Left renal pelvis (tissue), 4 donors: ENCODE measurements at places on chromosomes 12 and 14.
A peak's percentile ranks its signal among the peaks of the same experiment; 100 is the strongest.

- DNase-seq: no peak
Observed at GRCh38 chr12:81588235-81589008, 170.7 kb downstream of the PPFIA2 start.

GRCh38 chr12:76504606-76505005 lies 55.0 kb downstream of the OSBPL8 start:
- DNase-seq: no peak

DNA sequence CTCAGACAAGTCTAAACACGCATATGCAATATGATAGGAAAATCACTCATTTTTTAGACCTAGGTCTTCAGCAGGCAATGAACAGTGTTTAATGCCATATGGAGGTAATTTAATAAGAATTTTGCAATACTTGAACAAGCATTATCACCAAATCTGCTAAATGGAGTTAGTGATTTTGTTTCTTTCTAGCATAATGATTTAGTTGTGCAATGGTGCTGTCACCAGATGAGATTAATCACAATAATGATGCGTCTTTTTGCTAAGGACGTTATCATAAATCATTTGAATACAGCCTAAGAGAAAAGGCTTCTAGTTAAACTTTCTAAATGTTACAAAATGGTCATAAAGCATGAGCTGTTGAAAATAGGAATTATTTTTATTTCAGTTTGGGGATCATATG lies 170.0 kb upstream of the SLC16A7 start:
- DNase-seq: no peak

DNA sequence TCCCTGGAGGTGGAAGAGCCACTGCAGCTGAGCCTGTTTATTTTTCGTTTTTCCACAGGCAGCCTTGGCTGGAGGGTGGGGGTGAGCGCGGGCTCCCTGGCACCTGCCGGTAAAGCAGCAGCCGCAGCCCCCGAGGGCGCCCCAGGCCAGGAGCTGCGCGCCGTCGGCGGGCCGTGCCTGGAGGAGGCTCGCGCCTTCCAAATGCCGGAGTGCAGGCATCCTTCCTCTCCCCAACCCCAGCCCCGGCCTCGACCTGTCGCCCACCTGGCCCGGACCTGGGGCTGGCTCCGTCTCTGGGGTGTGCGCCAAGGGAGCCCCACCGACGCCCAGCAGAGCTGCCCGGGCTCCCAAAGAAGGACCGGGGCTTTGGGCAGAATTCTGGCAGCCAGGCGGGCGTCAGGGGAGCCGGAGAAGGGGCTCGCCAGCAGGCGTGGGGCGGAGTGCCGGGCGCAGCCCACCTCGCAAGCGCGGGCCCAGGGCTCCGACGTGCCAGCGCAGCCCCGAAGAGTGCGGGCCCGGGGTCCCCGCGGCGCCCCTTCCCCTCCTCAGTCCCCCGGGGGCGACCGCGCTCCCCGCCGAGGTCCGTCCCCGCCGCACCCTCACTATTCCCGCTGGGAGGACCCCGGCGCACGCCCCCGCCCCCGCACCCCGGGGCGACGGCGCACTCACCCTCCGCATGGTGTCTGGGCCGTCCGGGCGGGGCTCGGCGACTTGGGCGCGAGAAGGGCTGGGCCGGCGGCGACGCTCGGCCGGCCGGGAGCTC lies 130.3 kb downstream of the NDUFA12 start:
- no peak for DNase-seq

DNA sequence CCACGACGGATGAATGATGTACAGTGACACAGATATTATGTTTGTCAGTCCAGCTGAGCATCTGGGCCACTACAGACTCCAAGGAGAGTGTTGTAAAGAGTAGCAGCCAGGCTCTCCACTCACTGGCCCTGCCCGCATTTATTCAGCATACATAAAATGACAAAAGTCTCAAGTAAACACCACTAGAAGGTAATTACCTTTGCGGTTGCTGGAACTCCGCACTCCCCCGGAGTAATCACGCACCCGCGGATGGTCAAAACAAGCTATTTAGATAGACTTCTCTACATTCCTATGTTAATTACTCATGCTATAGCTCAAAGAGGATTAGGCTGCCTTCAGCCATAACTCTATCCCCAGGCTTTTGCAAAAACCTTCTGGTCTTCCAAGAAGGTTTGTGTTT lies 18.8 kb upstream of the STRAP start:
- no peak for DNase-seq

GRCh38 chr14:54023027-54023426 lies 66.4 kb upstream of the BMP4 start:
- DNase-seq: no peak

DNA sequence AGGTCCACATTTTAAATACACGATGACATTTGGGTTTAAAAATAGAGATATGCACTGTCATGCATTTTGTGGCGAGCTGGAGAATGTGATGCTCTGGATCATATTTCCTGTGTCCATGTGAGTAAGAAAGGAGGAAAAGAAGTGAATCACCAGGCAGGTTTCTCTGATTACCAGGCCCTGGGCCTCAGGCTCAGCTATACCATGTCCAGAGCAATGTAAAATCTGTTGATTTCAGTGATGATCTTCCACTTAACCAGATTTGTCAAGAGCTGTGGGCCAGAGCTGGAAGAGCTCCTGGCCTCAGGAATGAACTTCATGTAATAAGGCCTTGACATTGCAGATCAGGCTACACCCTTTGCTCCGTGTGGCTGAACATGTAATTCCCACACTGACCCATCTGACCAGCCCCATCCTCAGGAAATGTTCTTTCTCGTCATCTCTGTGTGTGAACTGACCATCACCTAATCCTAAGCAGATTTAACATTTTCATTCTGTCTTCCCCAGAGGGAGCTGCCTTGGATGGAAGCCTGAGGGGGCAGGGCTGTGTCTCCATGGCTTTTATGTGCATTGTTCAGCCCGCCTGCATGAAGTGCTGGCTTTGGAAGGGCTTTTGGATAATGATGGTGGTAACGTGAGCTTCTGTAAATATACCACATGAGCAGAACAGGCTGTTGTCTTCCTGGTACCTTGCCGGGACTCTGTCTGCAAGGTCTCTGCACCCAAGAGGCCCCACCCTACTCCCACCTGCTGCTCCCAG lies 54.5 kb downstream of the CRACR2A start:
- peak; percentile 24 for DNase-seq

DNA sequence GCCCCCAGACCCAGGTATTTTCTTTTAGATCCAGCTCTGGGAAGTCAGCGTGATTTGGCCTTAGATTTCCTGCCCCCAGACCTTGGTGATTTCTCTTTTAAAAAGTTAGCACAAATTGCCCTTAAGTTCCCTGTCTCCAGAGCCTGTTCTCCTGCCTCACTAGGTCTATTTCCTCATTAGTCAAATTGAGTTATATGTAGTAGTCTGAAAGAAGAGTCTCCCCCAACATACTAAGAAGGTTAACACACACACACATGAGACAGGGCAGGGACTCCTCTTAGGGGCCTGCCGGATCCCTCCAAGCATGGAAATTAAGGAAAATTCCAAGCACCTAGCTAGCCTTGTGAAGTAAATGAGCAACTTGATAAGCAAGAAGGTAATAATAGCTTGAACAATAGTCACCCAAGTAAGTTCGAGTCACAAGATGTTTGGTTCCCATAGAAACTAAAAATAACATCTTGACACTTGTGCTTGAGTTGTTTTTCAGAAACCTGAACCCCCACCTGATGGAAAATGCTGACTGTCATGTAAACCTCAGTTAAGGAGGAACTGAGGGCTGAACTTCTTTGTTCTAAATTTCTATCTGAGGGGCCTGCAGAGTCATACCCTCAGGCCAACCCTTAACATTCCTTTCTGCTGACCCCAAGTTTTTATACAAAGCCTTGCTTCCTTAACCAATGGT lies 51.6 kb downstream of the CAND1 start:
- no peak for DNase-seq

DNA sequence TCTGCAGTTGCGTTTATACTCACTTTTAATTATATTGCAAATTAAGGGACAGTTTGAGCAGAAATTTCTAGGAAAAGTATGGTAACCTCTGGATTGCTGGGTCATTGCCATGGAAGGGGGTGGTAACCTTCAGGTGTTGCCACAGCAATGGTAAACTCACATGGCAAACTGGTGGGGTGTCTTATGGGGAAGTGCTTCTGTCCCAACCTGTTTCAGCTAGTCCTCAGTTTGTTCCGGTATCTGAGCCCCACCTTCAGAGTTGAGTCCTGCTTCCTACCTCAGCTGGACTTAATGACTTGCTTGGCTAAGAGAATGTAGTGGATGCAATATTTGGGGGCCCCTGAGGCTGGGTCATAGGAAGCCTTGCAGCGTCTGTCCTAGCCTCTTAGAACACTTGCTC lies 7.3 kb upstream of the CLMN start:
- DNase-seq: no peak

DNA sequence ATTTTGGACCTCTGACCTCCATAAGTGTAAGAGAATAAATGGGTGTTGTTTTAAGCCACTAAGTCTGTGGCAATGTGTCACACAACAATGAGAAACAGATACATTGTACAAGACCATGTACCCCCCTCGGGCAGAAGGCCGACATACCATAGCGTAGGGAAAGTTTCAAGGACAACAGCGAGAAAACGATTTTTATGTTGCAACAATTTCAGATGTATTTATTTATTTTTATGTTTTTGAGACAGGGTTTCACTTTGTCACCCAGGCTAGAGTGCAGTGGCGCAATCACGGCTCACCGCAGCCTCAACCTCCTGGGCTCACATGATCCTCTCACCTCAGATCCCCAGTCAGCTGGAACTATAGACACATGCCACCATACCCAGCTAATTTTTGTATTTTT lies 136.4 kb upstream of the NCOR2 start:
- no peak for DNase-seq

DNA sequence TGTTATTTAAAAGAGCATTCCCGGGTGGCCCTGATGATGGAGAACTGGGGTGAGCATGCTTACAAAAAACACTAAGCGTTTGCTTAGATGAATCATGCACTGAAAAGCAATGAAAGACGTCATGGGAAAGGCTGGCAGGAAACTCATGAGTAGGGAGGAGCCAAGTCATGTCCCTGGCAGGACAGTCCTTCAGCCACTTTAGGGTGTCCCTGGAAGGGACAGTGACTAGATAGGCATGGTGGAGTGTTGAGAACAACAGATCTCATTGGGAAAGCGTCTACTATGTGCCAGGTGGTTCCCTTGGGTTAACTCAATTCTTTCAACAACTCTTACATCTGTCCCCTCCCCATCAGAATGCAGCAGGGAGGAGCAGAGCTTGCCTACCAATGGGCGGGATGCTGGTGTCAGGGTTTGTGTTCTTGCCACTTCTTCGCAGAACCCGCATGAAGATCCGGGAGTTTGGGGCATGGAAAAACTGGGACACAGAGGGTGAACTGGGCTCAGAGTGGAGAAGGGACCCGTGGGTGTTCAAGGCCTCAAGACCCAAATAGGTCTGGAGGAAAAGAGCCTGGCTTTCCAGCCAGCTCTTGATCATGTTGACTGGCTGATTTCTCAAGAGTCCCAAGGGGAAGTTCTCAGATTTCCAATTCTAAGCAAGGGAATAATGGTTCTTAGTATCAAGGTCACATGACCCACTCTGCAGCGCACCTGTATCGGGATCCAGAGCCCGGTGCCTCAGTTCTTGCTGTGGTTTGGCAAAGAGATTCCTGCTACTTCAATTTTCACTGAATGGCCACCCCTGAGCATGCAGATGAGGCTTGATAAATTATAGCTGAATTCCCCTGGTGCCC lies 653.9 kb upstream of the TBX3 start:
- no peak for DNase-seq

- DNase-seq: no peak
Observed at GRCh38 chr12:131618303-131618658, 92.6 kb upstream of the SFSWAP start.

DNA sequence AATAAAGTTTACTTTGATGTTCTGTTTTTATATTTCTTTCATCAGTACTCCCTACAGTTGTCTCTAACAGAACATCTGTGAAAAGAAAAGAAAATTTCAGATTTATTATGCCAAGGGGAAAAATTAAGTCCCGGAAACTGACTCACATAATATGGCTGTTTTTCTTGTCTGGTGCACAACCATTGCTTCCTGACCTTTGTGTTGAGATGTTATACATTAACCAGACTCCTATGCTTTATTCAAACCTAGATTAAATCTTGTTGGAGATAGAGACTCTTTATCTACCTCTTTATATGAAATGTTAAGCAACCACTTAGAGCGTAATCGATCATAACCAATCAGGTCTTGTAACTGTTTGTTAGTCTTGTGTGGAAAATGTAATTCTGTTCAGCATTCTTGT lies 37.6 kb upstream of the BICD1 start:
- no peak for DNase-seq

DNA sequence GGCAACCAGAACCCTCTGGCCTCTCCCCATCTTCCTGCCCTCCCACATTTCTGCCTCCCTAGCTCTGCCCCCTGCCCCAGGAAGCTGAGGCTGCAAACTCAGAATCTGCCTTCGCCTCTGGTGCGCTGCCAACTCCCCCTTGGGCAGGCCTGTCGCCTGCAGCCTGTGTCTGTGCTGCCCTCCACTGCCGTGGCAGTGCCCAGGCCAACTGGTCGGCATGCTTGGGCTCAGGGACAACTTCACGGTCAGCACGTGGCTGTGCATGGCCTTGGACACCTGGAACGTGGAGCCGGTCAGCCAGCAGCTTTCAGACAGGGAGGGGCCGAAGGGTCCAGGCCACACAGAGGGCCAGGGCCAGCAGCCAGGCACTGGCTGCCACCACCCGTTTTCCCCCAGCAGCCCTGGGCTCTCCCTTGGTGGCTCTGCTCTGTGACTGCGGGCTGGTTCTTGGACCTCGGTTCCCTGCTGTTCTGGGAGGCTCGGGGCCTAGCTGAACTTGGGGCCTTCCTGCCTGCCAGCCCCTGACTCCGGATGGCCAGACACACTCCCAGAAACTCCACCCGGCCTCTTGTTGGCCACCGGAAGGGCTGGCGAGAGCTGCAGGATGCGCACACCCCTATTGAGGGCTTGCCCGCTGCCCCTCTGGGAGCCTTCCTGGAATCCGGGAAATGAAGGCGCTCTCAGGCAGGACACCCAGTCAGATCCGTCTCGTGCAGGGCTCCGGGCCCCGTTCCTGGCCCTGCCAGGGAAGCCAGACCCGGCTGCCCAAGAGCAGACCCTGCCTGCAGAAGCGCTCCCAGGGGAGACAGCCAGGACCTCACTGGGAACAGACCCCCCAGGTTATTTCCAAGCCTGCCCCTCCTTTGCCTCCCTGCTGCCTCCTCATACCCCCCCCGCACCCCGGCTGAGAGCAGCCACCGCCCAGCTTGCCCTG lies 34.2 kb upstream of the PPP1R13B start:
- DNase-seq: no peak

- no peak for DNase-seq
Observed at GRCh38 chr14:67643713-67644112, 24.0 kb downstream of the ARG2 start.

GRCh38 chr12:131771965-131772364 lies 56.2 kb upstream of the MMP17 start:
- no peak for DNase-seq

DNA sequence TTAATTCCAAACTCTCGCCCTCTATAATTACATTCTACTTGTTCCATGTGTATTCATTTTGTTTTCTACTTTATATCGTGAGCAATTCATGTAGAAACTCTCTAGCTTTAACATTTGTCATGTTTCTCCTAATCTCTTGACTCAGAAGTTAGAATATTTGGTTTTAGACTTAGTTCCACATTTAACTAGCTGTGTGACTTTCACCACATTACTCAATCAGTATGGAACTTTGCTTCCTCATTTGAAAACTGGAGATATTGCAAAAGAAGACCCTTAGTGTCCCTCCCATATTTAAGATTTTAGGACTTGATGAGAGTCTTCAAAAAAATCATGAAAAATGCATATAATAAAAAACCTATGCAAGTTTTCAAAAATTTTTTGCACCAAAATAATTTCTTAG lies 447.5 kb downstream of the GXYLT1 start:
- DNase-seq: no peak
